ENCODE measurements at places on chromosomes 1 and 21.

GRCh38 chr1:98963064-98963758 lies 41.5 kb downstream of the PLPPR5 start:
- no peak for ATAC-seq

DNA sequence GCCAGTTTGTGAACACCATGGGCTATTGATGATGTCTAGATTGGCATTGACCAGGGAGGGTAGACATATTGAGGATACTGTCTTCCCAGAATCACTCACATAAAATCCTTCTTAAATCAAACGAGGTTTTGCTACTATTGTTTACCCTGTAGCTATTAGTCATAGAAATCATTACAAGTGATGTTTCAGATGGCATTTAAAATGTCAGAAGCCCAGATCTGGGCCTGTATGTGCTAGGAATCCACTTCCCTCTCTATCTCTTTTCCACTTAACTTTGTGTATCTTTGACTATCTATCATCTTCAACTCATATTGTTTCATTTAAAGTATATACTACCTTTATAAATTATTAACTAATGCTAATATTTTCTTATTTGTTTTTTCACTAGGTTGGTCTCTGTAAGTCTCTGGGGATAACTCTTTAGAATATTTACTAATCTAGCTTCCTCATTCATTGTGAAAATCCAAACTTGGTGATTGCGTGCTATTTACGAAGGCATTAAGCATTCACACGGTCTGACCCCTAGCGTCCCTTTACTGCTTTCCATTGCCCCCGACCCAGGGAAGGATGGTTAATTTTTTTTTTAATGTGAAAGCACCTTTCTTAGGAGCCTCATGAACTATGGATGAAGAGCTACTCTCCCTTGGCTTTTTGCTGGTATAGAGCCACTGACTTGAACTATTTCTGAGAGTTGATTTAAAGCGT lies 281.8 kb downstream of the GPATCH2 start:
- no peak for ATAC-seq

DNA sequence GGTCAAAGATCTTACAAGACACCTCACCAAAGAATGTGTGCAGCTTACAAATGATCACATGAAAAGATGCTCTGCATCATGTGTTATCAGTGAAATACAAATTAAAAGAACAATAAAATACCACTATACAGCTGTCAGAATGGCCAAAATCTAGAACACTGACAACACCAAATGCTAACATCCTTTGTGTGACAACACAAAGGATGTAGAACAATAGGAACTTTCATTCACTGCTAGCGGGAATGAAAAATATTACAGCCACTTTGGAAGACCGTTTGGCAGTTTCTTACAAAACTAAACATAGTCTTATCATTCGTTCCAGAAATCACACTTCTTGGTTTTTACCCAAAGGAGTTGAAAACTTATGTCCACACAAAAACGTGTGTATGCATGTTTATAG lies 20.6 kb upstream of the SELP start:
- no peak for ATAC-seq

DNA sequence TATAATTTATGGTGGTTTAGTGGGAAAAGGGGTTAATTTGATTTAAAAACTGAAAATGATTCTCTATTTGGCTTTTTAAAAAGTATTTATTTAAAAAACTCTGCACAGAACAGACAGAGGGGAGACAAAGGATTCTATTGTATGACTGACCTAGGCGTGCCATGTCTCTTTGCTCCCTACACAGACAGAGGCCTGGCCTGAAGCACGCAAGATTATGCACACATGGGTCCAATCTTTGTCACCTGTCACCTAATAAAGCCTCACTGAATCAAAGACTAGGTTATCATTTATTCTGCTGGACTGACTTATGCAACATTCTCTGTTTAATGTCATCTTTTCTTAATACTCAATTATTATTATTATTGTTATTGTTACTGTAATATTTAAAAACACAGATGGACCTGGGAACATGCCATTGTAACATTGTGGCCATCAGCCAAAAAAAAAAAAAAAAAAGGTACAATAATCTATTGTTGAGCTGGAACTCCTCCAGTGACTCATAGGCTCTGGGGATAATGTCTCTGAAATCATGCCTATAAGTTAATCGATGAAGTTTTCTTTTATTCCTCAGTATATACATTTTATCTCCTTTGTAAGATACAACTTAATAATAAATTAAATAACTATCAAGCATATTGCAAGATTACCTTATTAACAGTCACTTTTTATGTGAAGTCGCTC lies 112.1 kb downstream of the RUNX1 start:
- ATAC-seq, result no peak

DNA sequence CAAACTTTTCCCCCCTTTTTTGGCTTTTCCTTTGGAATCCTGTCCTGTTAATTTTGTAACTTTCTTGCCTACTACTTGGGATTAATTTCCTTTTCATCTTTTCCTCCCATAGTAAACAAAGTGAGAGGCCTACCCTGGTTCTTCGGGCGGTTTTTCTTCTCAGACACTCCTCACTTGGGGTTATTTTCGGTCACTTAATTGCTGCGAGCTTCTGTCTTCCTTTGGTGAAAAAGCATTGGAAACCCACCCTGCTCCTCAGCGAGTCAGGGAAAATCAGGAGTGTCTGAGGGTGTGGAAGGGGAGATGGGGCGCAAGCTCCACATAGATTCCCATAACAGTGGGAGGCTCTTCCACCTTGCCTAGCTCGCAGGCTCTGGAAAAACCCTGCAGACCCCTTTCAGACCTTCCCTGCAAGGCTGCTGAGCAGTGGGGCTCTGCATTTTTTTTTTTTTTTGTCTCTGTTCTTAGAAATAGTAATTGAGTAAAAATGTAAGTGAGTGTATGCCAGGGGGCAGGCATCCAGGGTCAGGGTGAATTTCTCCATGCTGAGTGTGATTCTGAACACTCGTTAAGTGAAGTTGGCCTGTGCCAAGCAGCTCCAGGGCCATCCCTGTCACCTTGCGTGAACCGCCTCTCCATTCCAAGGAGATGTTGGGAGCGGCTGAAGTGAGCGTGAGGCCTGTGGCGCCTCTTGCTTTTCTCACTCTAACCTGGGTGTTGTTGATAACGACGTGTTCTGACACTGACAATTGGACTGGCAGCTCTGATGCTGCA lies 20.3 kb downstream of the TGFB2 start:
- ATAC-seq, result no peak

- no peak for ATAC-seq
Measured at GRCh38 chr1:175158170-175158591, 34.4 kb downstream of the KIAA0040 start.

DNA sequence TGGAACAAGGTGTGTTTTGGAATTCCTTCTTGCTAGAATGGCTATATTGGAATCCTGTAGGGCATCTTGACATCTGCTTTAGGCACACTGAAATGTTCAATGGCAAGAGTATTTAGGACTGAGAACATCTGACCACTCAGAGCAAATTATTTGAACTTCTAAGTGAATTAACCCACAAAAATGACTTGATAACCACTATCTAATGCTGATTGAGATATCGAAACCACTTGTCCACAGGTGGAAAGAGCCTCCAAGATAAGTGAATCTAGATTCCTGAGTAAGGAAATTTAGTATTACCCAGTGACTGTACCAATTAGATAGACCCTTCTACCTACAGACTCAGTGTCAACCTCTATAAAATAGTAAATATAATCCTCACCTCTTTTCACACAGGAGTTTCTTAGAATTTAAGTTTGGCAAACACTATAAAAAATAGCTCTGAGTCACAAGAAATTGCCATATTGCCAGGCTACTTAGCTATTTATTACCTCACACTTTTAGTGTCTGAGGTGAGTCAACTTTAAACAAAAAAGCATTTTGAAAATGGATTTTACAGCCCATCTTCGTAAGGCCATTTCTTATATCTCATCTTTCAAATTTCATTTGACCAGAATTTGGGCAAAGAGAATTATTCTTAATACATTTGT lies 421.8 kb downstream of the PTBP2 start:
- no peak for ATAC-seq

DNA sequence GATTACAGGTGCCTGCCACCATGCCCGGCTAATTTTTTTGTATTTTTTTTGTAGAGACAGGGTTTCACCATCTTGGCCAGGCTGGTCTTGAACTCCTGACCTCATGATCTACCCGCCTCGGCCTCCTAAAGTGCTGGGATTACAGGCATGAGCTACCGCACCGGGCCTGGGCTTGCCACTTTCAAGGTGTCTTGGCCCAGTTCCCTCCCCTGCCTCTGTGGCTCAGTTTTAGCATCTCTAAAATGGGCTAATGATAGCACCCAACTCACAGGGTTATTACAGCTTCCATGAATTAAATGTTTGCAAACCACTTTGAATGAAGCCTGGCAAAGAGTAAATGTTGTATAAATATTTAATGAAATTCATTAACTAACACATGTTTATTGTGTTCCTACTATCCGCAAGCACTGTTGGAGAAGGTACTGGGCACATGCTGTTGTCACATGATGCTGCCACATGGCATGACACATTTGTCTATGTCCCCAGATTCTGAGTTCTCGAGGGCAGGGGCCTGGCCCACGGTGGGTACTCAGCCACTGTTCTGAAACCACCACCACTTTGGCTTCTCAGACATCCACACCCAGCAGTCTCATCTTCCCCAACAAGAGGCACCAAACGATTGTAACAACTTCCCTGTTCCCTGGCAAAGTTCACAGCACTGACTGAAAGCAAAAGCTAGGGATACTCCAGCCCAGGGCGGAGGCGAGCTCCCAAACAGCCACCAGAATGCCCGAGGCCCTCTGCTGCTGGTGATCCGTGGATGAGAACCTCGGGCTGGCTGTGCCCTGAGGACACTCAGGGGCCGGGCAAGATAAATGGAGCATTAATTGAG lies 9.7 kb downstream of the IFFO2 start:
- ATAC-seq, result no peak

GRCh38 chr1:198283222-198283621 lies 126.4 kb downstream of the NEK7 start:
- ATAC-seq, result no peak

DNA sequence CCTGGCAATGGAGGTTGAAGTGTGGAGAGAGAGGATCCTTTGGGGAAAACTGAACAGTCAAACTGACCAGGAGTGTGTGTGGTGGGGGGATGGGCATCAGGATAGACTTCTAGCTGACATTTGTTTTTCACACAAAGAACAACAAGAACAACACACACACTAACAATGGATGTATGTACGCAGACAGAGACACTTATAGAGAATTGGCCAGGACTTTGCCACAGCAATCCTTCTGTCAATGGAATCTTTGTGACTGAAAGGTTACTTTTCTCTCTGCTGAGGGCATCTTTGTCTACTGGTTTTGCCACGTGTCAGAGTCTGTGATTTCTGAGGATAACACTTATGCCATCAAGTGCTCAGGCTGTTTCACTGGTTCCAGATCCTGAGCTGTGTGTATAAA lies 12.4 kb upstream of the FCGR2A start:
- no peak for ATAC-seq

GRCh38 chr21:34615487-34615814 lies 538 bp upstream of the RCAN1 start:
- no peak for ATAC-seq

DNA sequence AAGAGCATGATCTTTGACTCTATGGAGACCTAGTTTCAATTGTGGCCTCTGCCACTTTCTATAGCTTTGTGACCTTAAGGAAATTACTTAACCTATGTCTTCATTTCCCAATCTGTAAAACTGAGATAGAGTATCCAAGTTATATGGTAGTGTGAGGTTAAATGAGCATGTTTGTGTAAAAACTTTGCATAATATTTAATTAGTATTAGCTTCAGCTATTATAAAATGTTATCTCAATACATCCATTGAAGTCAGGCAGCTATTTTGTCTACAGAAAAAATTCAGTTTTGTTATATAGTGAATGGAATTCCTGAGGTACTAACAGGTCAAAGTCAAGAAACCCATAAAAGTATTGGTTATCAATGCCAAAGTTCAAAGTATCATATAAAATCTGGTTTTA lies 53.6 kb downstream of the GPATCH2 start:
- no peak for ATAC-seq

DNA sequence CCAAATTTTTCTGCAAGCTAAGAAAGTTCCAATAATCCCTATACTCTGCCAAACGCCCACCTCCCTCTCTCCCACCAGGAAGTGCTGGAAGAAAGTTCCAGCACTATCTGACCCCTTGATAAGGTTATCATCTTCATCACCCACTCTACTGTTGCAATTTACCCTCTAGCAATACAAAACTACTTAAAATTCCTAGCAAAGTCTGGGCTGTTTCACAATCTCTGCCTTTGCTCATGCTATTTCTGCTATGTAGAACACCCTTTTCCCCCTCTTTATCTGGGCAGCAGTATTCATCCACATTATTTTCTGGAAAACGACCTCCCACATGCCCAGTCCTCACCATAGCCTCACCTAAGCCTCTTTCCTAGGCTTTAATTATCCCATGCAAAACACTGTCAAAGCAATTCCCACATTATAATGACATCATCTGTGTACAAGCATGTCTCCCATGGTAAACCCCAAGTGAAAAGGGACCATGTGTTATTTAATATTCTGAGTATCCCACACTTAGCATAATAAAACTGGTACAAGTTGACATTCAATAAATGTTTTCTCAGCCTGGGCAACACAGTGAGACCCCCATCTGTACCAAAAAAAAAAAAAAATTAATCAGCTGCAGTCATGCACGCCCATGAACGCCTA lies 12.0 kb downstream of the F11R start:
- ATAC-seq, result no peak

- ATAC-seq, result no peak
Measured at GRCh38 chr1:1041092-1041523, 21.2 kb downstream of the AGRN start.

DNA sequence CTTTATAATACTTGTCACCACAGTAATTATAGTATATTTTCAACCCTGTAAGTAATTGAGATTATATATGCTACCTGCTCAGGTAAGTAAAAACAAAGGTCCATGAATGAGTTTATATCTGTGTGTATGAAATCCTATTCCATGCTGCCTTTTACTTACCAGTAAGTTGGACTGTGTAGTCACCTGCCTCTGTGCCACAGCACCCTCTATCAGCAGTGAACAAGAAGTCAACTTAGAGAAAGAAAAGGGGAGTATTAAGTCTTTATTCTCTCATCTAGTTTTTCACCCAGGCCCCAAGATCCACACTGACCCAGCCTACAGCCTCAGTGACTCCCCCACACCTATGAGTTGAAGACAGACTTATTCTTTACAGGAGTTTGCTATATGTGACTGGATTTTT lies 36.9 kb upstream of the IFI16 start:
- ATAC-seq, result peak; percentile 31

Measured in esophagus mucosa (tissue), 1 donor.